ENCODE measurements at places on chromosomes 12 and 14.

GRCh38 chr12:120132863-120133385, 16.4 kb upstream of the RAB35 start:
- DNase-seq: no peak

GRCh38 chr12:95358111-95359083, 115.6 kb upstream of the METAP2 start:
- no peak for DNase-seq

DNA sequence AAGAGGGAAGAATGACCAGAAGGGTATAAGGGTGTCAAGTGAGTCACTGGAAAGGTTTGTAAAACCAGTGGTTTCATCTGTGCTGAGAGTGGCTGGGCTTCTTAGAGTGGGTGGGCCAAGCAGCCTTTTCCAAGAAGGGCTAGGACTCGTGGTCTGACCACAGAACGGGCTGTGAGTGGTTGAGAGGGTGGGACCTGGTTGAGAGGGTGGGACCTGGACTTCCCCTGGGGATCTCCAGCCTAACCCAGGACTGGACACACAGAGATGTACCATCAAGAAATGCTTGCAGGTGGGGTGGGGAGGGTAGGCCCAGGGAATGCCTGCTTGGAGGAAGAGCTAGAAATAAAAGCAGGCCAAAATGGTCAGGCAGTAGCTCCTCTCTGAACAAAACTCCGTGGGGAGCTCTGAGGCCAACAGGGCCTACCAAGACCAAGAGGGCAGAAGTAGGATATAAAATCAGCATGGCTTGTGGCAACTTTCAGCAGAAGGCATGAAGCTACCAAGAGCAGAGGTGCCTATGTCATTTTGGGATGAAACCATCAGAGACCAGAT, 140.5 kb downstream of the FOXN3 start:
- DNase-seq: peak; percentile 70

- DNase-seq: no peak
Measured at GRCh38 chr12:14988035-14988434, 15.2 kb downstream of the PDE6H start.

- DNase-seq: no peak
Measured at GRCh38 chr12:120955232-120955631, 23.1 kb upstream of the HNF1A start.

DNA sequence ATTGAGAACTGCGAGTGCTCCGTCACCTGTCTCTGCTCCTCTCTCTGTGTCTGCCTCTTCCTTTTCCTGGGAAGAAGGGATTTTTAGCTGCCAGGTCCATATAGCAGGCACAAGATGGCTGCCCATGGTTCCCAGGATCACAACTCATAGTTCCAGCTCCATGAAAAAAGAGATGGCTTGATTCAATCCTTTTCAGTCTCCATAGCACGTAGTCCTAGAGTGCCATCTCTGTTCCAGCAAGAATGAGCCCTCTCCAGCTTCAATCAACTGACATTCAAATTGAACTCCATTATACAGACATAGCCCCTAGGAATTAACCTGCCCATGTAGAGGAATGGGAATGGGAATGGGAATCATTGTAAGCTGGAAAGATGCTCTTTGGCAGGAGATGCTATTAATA, 34.7 kb upstream of the RTRAF start:
- DNase-seq: no peak

DNA sequence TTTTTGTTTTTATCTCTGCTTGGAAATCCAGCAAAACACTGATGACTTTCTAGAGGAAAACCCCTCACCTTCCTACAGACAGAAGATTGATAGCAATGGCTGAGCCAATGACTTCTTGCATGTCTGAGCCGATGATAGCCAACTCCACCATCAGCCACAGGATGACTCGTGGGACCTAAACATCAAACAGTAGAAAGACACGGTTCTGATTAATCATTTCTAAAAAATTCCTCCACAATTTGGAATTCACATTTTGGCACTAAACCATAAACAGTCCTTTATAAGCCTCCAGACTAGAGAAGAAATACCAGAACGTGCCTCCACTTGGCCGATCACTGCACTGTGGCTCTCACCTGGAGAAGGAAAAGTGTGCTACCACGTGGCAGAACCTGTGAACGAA, 25.9 kb downstream of the SLC11A2 start:
- DNase-seq: no peak

DNA sequence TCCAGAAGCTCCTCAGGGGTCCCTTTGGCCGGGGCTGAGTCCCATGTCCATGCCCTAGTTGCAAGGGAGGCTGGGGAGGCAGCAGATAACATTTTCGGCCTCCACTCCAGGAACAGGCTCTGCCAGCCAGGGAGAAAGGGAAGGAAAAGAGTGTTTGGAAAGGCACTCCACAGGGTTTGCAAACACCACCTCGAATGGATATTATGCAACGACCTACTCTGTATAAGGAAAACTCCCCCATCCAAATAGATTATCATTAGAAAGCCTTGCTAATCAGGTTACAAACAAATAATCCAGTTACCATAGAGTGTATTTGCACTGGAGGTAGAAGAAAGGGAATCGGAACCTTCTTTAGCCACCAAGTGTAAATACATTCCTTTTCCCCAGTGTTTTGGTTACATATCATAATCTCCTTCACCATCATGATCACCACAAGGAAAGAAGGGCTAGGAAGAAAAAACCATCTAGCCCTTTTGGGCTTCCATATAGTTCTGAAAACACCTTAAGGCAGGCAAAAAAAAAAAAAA, 40.4 kb downstream of the TMCC3 start:
- DNase-seq: no peak

- DNase-seq: no peak
Measured at GRCh38 chr12:129005829-129006228, 152.6 kb downstream of the GLT1D1 start.

DNA sequence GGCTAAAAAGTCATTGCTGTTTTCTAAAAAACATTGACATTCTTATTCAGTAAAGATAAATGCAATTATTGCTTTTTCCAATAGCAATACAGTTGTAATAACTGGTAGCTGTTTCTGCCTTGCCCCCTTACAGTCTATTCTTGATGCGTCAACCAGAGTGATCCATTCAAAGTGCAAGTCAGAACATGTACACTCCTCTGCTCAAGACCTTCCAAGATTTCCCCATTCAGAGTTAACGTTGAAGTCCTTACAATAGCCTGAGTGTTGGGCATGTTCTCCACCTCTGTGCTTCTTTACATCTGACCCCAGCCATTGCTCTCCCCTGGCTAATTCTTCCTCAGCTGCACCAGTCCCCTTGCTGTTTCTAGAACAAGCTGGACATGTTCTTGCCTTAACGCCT, 24.3 kb downstream of the VRK1 start:
- no peak for DNase-seq

DNA sequence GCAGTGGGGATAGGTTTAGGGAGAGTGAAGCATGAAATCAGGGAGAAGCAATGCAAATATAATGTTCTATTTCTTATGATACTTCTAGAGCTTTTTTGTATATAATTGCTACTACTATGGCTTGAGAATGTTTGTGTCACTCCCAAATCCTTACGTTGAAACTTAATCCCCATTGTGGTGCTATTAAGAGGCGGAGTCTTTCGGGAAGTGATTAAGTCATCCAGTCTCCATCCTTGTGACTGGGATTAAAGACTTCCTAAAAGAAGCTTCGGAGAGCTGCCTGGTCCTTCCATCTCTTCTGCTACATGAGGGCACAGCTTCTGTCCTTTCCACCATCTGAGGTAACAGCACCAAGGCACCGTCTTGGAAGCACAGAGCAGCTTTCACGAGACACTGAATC, 81.2 kb downstream of the COX16 start:
- no peak for DNase-seq

- no peak for DNase-seq
Measured at GRCh38 chr12:89486264-89486663, 38.3 kb downstream of the GALNT4 start.

DNA sequence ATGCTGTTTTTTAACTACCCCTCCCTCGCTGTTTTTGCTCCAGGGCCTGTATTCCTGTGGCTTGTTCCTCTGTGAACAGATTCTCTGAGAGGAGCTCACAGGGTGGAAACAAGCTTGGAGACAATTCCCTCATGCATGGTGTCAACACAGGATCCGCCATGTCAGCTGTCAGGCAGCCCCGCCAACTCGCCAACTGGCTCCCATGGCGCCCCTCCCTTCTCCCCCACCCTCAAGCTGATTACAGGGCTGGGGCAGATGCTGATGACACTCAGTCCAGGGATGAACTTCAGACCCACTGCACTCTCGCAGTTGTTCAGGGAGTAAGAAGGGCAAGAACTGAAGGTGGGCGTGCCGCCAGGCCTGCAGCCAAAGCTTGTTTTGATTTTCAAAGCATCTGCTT, 229.9 kb downstream of the NTF3 start:
- no peak for DNase-seq

GRCh38 chr12:85664429-85664828, 171.8 kb downstream of the RASSF9 start:
- DNase-seq: no peak

- DNase-seq: no peak
Measured at GRCh38 chr12:89884952-89885351, 176.3 kb upstream of the ATP2B1 start.

DNA sequence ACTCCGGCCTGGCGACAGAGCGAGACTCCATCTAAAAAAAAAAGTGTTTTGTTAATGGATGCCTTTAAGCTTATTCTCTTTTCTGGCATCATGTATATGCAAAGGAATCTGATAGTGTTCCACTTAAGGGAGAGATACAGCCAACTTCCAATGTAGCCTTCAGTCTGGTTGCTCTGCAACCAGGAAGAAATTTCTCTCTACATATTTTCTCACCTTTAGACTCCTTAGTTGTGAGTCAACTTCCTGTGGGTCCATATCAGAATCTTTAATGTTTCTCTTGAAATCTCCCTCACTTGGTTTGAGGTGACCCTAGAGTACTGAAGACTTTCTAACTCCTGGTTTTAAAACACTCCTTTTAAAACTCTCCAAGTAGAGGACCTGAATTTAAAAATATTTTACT, 340.4 kb downstream of the SLC6A15 start:
- no peak for DNase-seq

All from activated naive CD4-positive, alpha-beta T cell treated with Interleukin-2 at 50 U/mL for 16 hours (primary cell).